ENCODE measurements at places on chromosomes 7 and 10.

GRCh38 chr7:114183311-114184088, 231.1 kb upstream of the FOXP2 start:
- no peak for DNase-seq

- DNase-seq: no peak
Measured at GRCh38 chr10:14742382-14742781, 32.3 kb downstream of the FAM107B start.

GRCh38 chr10:670990-671389, 18.5 kb downstream of the DIP2C start:
- no peak for DNase-seq

GRCh38 chr7:125668321-125668993, 738.8 kb upstream of the POT1 start:
- no peak for DNase-seq

GRCh38 chr10:133401500-133401899, 7.5 kb downstream of the MTG1 start:
- DNase-seq: no peak

DNA sequence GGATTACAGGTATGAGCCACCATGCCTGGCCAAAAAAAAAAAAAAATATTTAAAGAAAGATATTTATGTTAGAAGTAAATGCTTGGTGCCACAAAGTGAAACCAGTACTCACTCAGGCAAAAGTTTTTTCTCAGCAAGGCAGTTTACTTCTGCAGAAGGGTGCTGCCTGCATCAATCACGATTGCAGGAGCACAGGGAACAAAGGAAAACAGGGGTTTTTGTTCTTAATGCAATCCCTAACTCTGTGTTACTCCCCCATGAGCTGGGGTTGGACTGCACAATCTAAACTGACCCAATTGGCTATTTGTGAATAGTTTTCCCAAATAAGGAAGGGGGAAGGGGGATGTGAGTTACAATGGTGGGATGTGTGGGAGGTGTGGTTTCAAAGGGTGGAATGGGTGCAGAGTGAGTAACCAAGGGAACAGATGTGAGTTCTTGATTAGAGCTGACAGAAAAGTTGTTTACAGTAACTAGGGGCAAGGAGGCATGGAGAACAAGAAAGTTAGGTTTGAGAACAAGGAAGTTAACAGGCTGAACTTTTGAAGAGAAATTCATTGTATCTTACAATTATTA, 255.4 kb downstream of the TYW1 start:
- no peak for DNase-seq

GRCh38 chr10:73590881-73591799, at the start of gene USP54:
TSS of gene USP54 (minus strand) at chr10:73591342. CDS start at chr10:73575658, 15,684 bp downstream.
- DNase-seq: no peak

- DNase-seq: no peak
Measured at GRCh38 chr10:101630633-101630920, 42.5 kb downstream of the DPCD start.

- DNase-seq: no peak
Measured at GRCh38 chr10:127310923-127311322, 114.5 kb upstream of the INSYN2A start.

DNA sequence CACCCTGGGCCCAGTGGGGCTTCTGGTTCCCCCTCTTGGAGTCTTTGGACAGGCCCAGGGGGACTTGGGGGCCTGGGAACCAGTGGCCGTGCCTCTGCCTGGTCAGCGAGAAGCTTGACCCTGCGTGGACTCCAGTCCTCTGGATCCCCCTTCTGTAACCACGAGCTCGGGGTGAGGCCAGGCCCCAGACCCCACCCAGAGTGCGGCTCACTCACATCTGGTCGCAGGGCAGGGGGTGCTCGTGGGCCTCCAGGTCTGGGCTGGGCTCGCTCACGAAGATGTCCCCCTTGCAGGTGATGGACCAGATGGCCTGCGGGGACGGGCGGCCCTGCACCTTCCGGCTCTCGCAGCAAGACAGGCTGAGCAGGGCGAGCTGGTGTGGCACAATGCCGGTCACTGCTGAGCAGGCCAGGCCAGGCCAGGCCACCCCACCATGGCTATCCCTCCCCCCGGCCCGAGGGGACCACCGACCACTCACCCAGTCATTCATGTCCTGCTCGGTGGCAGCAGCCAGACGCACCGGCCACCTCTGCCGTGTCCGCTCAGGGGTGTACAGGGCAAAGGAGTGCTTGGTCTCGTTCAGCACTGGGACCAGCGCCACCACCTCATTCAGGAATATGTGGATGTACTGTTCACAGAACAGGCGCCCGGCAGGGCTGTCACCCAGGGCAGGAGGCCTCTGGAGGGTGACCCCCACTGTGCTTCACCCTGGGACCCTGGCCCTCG, 19.7 kb downstream of the BHLHA15 start:
- DNase-seq: no peak

DNA sequence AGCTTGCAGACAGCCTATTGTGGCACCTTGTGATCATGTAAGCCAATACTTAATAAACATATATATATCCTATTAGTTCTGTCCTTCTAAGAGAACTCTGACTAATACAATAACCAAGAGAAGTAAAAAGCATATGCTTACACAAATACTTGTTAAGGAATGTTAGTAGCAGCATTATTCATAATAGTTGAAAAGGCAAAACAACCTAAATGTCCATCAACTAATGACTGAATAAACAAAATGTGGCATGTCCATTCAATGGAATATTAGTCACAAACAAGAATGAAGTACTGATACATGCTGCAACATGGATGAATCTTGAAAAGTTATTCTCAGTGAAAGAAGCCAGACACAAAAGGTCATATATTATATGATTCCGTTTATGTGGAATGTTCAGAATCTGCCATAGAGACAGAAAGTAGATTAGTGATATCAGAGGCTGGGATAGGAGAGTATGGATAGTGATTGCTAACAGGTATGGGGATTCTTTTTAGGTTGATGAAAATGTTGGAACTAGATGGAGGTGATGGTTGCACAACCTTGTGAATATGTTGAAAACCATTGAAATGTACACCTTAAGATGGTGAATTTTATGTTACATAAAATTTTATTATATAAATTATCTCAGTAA, 112.5 kb upstream of the UNC5B start:
- DNase-seq: no peak

GRCh38 chr7:102834466-102834865, 78.3 kb upstream of the LRRC17 start:
- DNase-seq: no peak

DNA sequence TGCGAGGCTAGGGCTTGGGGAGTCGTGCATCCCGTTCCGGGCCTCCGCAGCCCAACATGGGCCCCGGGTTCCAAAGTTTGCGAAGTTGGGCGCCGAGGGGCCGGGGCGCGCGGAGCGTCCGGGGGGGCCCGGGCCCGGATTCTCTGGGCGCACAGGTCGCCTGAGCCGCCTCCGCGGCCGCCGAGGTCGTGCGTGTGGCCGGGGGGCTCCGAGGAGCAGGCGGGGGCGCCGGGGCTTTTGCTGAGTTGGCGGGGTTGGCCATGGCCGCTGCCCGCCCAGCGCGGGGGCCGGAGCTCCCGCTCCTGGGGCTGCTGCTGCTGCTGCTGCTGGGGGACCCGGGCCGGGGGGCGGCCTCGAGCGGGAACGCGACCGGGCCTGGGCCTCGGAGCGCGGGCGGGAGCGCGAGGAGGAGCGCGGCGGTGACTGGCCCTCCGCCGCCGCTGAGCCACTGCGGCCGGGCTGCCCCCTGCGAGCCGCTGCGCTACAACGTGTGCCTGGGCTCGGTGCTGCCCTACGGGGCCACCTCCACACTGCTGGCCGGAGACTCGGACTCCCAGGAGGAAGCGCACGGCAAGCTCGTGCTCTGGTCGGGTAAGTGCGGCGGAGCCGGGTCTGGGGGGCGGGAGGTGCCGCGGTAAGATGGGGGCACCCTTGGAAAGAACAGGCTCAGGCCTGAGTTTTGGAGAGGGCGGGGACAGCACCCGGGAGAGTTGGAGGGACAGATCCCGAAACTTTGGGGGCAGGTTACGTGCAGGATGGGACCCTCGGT, 643 bp downstream of the SMO start:
- no peak for DNase-seq

GRCh38 chr7:1078985-1079384, 8.9 kb upstream of the GPER1 start:
- DNase-seq: no peak

DNA sequence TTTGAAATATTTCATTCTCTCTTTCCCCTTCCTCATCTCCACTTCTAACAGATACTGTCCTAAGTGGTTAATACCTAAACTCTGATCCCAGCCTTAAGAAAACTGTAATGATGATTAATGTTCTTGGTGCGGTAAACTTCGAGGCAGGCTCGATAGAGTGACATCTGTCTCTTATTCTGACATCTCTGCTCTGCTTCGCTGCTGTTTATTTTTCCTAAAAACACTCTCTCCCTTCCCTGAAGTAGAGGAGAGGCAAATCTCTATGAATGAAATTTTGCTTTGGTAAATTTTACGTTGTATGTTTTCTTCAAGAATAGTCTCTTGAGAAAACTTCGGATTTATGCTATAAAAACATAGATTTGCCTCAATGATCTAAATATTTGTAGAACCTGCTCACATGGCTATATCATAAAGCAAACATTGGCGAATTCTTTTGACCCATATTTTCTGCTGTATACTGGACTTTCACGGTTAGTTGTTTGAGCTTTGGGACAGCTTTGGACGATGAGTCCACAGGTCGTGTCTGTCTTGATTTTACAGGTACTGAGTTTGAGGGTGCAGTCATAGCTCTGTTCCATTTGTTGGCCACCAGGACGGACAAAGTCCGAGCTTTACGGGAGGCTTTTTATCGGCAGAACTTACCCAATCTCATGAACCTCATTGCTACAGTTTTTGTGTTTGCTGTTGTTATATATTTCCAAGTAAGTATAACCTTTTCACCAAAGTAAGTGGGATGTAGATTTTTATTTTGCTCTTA, 27.1 kb downstream of the SEC61A2 start:
- DNase-seq: no peak

DNA sequence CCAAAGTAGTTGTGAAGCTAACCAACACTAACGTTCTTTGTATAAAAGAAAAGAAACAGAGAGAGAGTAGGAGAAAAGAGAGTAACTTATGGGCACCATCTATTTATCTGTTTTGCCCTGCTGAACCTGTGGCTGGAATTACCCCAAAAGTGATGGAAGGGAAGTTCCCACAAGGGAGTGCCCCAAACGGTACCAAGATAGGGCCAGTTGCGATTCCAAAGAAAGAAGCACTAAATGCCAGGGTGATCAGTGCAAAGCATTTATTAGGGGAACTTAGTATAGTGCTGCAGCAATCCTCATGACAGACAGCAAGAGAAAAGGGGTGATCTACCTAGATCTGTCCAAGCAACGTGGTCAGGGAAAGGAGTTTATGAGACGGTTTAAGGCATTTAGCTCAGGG, 190.2 kb downstream of the SORCS3 start:
- DNase-seq: no peak

- DNase-seq: no peak
Measured at GRCh38 chr7:48087349-48087748, 1.7 kb upstream of the UPP1 start.
